Stimulated activated CD8-positive, alpha-beta memory T cell treated with anti-CD3 and anti-CD28 coated beads, Interleukin-2, amount 100 ng/mL, for 1 hour (primary cell): ENCODE measurements at places on chromosomes 7 and 10.

GRCh38 chr7:115054478-115055065, 132.7 kb downstream of the MDFIC start:
- no peak for DNase-seq

GRCh38 chr7:155645662-155646061, 1.2 kb downstream of the RBM33 start:
- no peak for DNase-seq

- no peak for DNase-seq
These were observed 7.3 kb downstream of the SKIDA1 start for GRCh38 chr10:21518149-21518640.

DNA sequence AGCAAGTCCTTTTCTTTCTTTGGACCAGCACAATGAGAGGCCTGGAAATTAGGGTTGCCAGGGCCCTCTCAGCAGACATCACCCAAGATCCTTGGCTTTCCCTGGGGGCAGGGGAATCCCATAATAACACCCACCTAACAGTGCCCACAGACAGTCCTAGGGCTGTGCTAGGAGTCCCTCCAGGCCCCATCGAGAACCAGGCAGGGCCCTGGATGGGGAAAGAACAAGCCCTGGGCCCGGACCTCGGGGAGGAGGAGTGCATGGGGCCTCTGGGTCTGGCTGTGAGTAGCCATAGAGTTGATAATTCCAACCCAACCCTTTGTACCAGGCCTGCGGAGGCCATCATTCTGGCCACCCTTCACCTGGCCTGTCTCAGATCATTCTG, 201.2 kb upstream of the ZMIZ1 start:
- DNase-seq = no peak

GRCh38 chr10:6916601-6917000, 336.5 kb upstream of the PRKCQ start:
- no peak for DNase-seq

GRCh38 chr7:20450536-20450935, 119.8 kb downstream of the ITGB8 start:
- no peak for DNase-seq

- DNase-seq = no peak
These were observed 458.1 kb downstream of the RPS24 start for GRCh38 chr10:78491812-78492211.

DNA sequence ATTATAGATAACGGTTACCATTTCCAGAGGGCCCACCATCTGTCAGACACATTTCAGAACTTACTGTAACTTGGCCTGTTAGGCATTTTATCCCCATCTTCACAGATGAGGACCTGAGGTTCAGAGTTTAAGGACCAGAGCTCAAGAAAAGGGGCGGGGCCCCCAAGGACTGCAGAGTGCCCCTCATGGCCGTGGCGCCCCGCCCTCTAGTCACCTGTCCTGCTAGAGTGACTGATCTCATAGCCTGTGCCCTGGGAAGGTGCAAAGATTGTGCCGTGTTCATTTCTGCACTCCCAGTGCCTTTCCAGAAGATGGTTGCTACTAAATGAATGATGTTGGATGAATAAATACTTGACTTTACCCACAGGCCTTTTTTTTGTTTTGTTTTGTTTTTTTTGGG, 107.0 kb downstream of the XRCC2 start:
- no peak for DNase-seq

GRCh38 chr10:75740541-75740940, 309.1 kb downstream of the LRMDA start:
- no peak for DNase-seq

DNA sequence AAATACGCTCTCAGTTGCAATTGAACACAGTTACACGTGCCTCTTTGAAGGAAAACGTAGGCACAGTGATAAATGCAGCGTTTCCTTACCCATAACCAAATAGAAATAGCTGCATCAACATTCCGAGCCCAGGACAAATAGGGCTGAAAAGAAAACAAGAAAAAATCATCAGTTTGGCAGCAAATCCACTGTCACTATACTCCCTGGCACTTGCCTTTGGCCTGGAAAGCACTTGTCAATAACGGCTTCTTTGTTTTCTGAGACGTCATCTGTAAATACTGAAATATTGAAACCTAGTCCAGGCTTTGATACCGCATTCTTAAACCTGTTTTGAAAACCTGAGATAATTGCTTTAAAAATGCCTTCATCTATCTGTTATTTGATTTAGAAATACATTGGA, 167.2 kb upstream of the AKR1E2 start:
- DNase-seq = no peak

GRCh38 chr7:696426-696811, 30.1 kb upstream of the DNAAF5 start:
- DNase-seq = no peak

- DNase-seq = no peak
These were observed 15.4 kb downstream of the ADCYAP1R1 start for GRCh38 chr7:31067491-31067890.

DNA sequence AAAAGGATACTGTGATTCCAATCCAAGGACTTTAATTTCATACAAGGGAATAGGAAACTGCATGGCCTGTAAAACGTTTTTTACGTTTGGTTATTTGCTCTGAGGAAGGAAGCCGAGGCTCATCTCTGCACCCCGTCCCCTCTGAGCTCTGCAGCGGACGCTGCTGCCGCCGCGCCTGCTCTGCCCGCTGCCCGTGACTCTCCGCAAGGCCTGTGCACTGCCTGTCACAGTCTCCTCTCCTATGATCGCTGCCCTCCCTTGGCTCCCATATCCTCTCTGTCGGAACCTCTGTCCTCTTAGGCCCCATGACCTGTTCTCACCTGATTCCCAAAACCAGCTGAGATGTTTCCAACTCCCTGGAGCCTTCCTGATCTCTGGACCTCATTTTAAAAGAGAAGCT, 320.3 kb upstream of the ZNF32 start:
- no peak for DNase-seq

DNA sequence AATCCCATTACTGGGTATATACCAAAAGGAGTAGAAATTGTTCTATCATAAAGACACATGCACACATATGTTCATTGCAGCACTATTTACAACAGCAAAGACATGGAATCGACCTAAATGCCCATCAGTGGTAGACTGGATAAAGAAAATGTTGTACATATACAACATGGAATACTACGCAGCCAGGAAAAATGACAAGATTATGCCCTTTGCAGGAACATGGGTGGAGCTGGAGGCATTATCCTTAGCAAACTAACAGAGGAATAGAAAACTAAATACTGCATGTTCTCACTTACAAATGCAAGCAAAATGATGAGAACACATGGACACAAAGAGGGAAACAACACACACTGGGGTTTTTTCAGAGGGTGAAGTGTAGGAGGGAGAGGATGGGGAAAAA, 300.2 kb downstream of the BAMBI start:
- no peak for DNase-seq

GRCh38 chr10:94500063-94500462, 45.5 kb upstream of the HELLS start:
- no peak for DNase-seq

- no peak for DNase-seq
These were observed 8.7 kb downstream of the ZNF37A start for GRCh38 chr10:38102880-38103279.

DNA sequence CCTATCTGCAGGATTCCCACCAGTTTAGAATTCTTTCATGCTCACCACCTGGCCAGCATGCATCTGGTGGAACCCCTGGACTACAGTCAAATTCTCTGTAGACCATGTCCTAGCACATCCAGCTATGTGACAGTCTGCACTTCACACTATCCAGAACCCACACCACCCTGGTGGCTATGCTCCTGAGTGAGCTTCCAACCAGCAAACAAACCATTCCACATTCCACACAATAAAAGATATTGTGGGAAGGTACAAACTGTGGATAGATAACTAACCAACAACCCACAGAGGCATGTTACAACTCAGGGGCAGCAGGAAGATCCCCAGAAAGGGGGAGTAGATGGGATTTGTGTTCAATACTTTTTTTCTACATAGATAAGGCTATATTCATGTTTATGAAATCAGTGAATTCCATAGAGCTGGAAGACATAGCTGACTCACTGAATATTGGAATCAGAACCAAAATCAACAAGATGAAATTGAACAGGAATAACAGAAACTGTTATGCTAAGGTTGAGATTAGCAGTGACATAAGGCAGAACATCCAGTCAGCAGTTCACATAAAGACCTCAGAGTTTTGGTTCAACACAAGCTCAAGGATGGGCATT, 72.5 kb downstream of the LRRC17 start:
- no peak for DNase-seq

- DNase-seq = no peak
These were observed 336.0 kb upstream of the IGFBP3 start for GRCh38 chr7:46256870-46257661.

DNA sequence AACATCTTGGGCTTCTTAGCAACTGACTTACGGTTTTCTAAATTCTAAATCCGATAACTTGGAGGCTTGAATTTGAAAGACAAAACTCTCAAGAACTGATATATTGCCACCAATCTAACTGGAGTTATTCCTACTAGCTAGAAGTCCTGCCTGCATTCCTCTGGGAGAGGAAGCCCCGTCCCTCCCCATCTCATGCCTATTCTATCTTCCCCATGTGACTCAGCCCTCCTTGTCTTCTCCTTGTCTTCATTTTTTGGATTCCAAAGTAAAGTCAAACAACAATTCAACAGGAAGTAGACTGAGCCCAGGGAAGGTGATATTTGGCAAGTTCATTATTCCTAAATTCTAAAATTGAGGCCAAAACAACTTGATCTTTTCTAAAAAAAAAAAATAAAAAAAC, 587.7 kb downstream of the KCNMA1 start:
- no peak for DNase-seq

GRCh38 chr7:28528899-28529298, 116.6 kb downstream of the CREB5 start:
- DNase-seq = no peak

- no peak for DNase-seq
These were observed 151.3 kb downstream of the GALNT11 start for GRCh38 chr7:152176797-152177196.

- no peak for DNase-seq
These were observed 40.4 kb downstream of the AFAP1L2 start for GRCh38 chr10:114363745-114364454.

DNA sequence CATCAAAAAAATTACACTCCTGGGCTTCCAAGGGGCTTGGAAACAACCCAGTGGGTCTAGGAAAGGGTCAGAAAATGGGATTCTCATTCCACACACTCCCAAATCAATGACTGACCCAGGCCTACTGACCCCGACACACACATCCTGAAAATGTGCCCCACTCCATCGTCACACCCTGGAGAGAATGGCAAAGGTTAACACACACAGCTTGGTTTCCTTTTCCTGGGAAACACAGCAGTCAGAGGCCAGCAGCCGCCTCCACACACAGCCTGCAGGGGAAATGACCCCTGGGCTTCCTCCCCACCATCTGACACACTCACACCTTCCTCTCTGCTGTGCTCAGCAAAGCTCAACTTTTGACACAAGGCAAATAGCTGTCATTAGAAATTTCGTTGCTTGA, 42.9 kb downstream of the SH3PXD2A start:
- DNase-seq = no peak

DNA sequence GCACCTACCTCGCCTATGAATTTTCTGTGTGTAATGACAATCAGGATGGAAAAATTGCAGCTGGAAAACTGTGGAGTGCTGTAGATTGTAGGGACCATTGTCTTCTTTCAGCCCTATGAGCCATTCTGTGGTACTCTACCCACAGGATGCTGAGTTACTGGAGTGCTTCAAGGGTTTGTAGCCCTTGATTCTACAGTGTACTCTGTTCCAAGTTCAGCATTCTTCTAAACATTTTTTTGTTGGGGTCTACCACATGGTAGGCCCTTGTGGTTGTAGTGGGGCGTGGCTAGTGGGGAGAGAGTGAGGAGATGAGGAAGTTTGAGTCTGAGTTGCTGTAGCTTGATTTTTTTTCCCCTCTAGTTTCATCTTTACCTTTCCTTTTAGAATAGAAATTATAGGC, 33.5 kb downstream of the REEP3 start:
- DNase-seq = peak; percentile 16

GRCh38 chr10:60525716-60526585, 136.3 kb upstream of the ANK3 start:
- no peak for DNase-seq

DNA sequence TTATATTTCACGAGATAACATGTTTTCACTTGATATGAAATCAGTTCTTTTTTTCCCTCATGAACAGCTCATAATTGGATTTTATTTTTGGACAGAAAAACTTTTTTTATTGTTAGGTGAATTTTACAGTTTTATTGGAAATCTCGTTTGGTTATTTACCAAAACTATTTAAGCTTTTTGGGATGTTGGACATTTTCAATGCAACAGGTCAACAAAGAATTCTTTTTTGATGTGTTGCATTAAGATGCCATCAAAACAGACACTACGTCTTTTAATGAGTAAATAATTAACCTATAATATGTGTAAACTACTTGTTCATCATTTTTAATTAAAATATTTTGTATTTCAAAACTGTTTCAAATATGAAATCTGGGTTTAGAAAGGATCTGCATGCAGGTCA, 5.3 kb downstream of the KMT2E start:
- DNase-seq = no peak
